ENCODE measurements at places on chromosomes 2 and 18. TPM values are rescaled to one million over a fixed set of nuclear protein-coding genes. Genes with fewer than 3 reads are reported as not detected.
A peak's percentile ranks its signal among the peaks of the same experiment; 100 is the strongest.

- no peak overlapping the region for H3K27ac ChIP-seq
- DNase-seq, result no peak
- no peaks in the 10 kb centered on the region for H3K27me3 ChIP-seq
- no peaks in the 10 kb centered on the region for H3K4me1 ChIP-seq
- H3K4me3 ChIP-seq, result no peak overlapping the region
These were observed 47.5 kb upstream of the TWSG1 start for GRCh38 chr18:9287036-9287435.

DNA sequence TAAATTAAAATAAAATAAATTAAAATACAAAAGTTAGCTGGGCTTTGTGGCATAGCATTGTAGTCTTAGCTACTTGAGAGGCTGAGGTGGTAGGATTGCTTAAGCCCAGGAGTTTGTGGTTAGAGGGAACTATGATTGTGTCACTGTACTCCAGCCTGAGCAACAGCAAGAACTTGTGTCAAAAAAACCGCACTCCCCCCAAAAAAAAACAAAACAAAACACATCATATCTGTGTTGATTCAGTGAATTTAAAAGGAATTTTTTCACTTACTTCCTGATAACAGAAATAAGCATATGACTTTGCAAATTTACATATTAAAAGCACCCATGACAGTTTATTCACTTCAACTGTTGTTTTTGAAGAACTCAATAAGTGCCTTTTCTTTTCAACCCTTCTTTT lies 68.1 kb upstream of the PELI1 start:
- no peaks in the 10 kb centered on the region for H3K27me3 ChIP-seq
- no peak overlapping the region for H3K4me3 ChIP-seq
- no peak overlapping the region for H3K27ac ChIP-seq
- no peaks in the 10 kb centered on the region for H3K4me1 ChIP-seq

DNA sequence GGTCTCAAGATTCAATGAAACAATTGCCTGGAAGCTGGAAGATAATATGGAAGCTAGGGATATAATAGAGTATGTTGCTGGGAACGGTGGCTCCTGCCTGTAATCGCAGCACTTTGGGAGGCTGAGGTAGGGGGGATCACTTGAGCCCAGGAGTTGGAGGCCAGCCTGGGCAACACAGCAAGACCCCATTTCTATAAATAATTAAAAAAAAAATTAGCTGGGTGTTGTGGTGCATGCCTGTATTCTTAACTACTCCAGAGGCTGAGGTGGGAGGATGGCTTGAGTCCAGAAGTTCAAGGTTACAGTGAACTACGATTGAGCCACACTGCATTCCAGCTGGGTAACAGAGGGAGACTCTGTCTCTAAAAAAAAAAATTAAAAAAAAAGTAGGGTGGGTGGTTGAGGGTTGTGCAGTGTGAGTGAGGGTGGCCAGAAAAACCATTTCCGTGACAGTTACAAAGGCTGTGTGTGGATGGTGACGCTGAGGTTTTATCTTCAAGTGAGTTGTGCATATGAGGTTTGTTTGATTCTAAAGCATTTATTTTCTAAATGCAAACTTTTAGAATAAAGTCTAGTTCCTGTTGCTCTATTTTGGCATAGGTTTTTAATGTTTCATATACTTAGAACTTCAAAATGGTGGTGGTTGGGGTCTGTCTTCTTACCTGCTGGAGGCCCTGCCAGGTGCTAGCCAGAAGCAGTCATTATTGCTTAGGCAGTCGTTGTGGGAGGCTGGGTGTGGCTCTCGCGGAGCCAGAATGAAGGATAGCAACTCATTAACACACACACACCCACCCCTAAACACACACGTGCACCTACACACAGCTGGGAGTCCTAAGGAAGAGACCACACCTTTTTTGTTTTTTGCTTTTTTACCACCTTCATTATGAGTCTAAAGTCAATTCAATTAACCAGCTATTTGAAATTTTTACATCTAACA lies 4.7 kb upstream of the IL1R2 start:
- H3K27me3 ChIP-seq, result peaks cover 8% of the 10 kb centered on the region
- no peak overlapping the region for H3K4me3 ChIP-seq
- H3K4me1 ChIP-seq, result no peaks in the 10 kb centered on the region
- H3K36me3 ChIP-seq, result no peaks in the 10 kb centered on the region

DNA sequence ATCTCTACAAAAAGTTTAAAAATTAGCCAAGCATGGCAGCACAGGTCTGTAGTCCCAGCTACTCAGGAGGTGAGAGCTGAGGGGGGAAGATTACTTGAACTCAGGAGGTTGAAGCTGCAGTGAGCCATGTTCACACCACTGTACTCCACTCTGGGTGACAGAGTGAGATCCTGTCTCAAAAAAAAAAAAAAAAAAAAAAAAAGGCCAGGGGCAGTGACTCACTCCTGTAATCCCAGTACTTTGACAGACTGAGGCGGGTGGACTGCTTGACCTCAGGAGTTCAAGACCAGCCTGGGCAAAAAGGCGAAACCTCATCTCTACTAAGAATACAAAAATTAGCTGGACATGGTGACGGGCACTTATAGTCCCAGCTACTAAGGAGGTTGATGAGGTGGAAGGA lies 37.0 kb downstream of the PUM2 start:
- peaks cover 35% of the 10 kb centered on the region for H3K4me1 ChIP-seq
- peak overlapping the region; percentile 84 for H3K27ac ChIP-seq
- DNase-seq, result peak; percentile 24
- H3K36me3 ChIP-seq, result no peaks in the 10 kb centered on the region
- no peak overlapping the region for H3K4me3 ChIP-seq
- H3K27me3 ChIP-seq, result no peaks in the 10 kb centered on the region

GRCh38 chr2:99728166-99728565 lies 238.3 kb upstream of the REV1 start:
- H3K4me1 ChIP-seq, result no peaks in the 10 kb centered on the region
- H3K36me3 ChIP-seq, result no peaks in the 10 kb centered on the region
- H3K27ac ChIP-seq, result no peak overlapping the region

DNA sequence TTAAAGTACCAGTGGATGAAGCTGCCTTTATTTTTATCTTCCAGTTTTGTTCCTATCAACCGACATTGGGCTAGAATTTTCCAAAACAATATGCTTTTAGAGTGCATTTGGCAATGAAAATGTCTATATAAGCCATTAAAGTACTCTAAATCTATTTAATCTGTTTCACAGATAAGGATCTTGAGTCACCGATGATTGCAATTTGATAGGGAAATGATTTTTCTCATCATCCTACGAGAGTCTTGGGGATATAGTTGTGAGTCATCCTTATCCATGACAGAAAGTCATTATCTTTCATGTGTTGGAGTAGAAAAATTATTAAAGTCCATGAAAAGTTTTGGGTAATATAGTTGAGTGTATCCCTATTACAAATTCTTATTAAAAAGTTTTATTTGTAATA lies 26.1 kb downstream of the SLC39A10 start:
- no peak for DNase-seq
- no peak overlapping the region for H3K27ac ChIP-seq
- H3K4me1 ChIP-seq, result peaks cover 3% of the 10 kb centered on the region
- peaks cover 4% of the 10 kb centered on the region for H3K36me3 ChIP-seq
- H3K4me3 ChIP-seq, result no peak overlapping the region

GRCh38 chr2:134401789-134402188 lies 147.9 kb downstream of the MGAT5 start:
- H3K27ac ChIP-seq, result peak overlapping the region; percentile 92
- DNase-seq, result no peak
- peaks cover 4% of the 10 kb centered on the region for H3K36me3 ChIP-seq
- H3K4me3 ChIP-seq, result no peak overlapping the region

DNA sequence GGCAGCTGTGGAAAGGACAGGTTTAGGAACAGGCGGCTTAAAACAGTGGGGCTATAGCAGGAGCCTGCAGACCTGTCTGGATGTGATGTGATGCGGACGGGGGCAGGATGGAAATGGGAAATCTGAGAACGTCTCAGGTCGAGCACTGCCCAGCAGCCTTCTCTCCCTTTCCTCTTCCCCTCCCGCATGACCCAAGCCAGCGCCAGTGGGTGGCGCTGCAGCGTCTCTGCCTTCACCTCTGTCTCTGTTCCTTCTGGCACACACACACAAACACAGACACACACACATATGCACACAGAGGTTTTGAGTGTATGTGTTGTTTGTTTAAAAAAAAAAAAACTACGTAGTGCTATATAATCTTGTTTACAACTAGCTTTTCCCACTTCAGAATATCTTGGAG lies 82.0 kb upstream of the SLC66A3 start:
- peaks cover 17% of the 10 kb centered on the region for H3K4me1 ChIP-seq
- no peak overlapping the region for H3K27ac ChIP-seq
- peak; percentile 30 for DNase-seq
- H3K36me3 ChIP-seq, result no peaks in the 10 kb centered on the region
- no peak overlapping the region for H3K4me3 ChIP-seq

DNA sequence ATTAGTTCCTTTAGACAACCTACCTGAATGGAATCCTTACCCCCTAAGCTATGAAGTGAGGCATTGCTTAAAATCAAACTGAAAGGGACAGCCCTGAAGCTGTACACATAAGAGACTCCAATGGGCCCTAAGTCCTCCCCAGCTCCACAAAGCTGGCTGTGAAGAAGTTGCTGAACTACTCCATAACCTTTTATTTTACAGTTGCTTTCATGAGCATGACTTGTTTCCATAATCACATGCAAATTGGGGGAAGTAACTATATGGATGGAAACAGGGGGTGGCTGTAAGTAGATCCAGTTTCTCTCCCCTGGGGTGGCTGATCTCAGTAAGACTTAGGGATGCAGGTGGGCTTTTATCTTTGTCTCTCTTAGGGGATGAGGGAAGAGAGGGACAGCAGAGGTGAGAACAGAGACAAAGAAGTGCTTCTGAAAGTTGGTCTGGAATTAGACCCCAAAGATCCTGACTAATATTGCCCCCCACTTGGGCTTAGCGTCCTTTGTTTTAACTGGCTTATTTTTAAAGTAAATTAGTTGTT lies 5.5 kb downstream of the FZD5 start:
- H3K4me3 ChIP-seq, result no peak overlapping the region
- H3K4me1 ChIP-seq, result peaks cover 12% of the 10 kb centered on the region
- no peaks in the 10 kb centered on the region for H3K27me3 ChIP-seq
- no peaks in the 10 kb centered on the region for H3K36me3 ChIP-seq

- H3K4me3 ChIP-seq, result no peak overlapping the region
- H3K27me3 ChIP-seq, result no peaks in the 10 kb centered on the region
- no peak overlapping the region for H3K27ac ChIP-seq
- H3K36me3 ChIP-seq, result no peaks in the 10 kb centered on the region
- peaks cover 2% of the 10 kb centered on the region for H3K4me1 ChIP-seq
These were observed 18.8 kb upstream of the FN1 start for GRCh38 chr2:215454519-215455246.

- H3K27ac ChIP-seq, result no peak overlapping the region
- H3K36me3 ChIP-seq, result no peaks in the 10 kb centered on the region
- no peaks in the 10 kb centered on the region for H3K27me3 ChIP-seq
- peaks cover 5% of the 10 kb centered on the region for H3K4me1 ChIP-seq
These were observed 48.9 kb downstream of the LAMA3 start for GRCh38 chr18:23738151-23738550.

DNA sequence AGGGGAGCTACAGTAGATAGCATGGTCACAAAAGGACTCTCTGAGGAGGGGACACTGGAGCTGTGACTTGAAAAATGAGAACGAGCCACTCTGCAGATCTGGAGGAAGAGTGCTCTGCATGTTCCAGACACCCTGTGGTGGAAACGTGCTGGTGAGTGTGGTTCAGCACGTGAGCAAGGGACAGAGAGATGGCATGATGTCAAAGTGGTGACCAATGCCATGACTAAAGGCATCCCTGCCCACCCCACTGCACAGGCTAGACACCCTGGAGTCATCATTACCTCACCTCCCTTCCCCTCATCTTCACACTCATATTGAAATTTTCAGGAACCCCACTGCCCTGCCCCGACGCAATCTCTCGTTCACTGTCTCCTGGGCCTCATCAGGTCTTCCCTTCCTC lies 56.5 kb downstream of the SLC4A5 start:
- no peaks in the 10 kb centered on the region for H3K4me1 ChIP-seq
- no peak overlapping the region for H3K4me3 ChIP-seq
- H3K36me3 ChIP-seq, result no peaks in the 10 kb centered on the region
- no peak overlapping the region for H3K27ac ChIP-seq
- no peak for DNase-seq

GRCh38 chr2:184597571-184597991 lies 748 bp upstream of the ZNF804A start:
- H3K27me3 ChIP-seq, result peaks cover 12% of the 10 kb centered on the region
- peak overlapping the region; percentile 58 for H3K4me3 ChIP-seq
- peaks cover 12% of the 10 kb centered on the region for H3K4me1 ChIP-seq

DNA sequence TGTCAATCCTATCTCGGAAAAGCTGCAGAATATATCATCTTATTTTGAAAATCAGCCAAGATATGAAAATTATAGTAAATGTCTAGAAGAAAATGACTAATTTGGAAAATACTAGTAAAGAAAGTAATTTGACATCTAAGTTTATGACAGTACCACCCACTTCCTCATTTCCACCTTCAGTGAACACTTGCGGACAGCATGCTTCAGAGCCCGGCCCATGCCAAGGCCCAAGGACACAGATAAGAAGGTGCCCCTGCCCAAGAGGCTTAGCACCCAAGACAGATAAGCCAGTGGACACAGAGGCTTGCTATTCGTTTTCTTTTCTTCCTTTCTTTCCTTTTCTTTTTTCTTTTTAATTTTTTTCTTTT lies 4.8 kb upstream of the KCNG2 start:
- no peak for DNase-seq
- H3K36me3 ChIP-seq, result no peaks in the 10 kb centered on the region
- peaks cover 19% of the 10 kb centered on the region for H3K27me3 ChIP-seq
- H3K27ac ChIP-seq, result no peak overlapping the region

- no peak for DNase-seq
- no peaks in the 10 kb centered on the region for H3K27me3 ChIP-seq
- H3K27ac ChIP-seq, result no peak overlapping the region
- no peaks in the 10 kb centered on the region for H3K4me1 ChIP-seq
- no peaks in the 10 kb centered on the region for H3K36me3 ChIP-seq
- H3K4me3 ChIP-seq, result no peak overlapping the region
These were observed 322.8 kb downstream of the STK39 start for GRCh38 chr2:167924556-167924955.

- H3K27ac ChIP-seq, result no peak overlapping the region
- no peak overlapping the region for H3K4me3 ChIP-seq
- DNase-seq, result no peak
These were observed 739.3 kb upstream of the GCFC2 start for GRCh38 chr2:76450024-76450475.

GRCh38 chr2:42954227-42954962 lies 162.0 kb upstream of the HAAO start:
- peak overlapping the region; percentile 65 for H3K27ac ChIP-seq
- peaks cover 30% of the 10 kb centered on the region for H3K4me1 ChIP-seq
- no peak for DNase-seq
- H3K4me3 ChIP-seq, result no peak overlapping the region

- no peaks in the 10 kb centered on the region for H3K4me1 ChIP-seq
- DNase-seq, result no peak
- no peak overlapping the region for H3K27ac ChIP-seq
- no peaks in the 10 kb centered on the region for H3K27me3 ChIP-seq
These were observed 78.5 kb downstream of the PMS1 start for GRCh38 chr2:189862751-189863150.

Gene MYO5B
- polyA plus RNA-seq, result 0.40 TPM

Gene MPP4
- 5.6 TPM for polyA plus RNA-seq

Gene SAG
- polyA plus RNA-seq, result not detected

Gene PSTPIP2
- 4.9 TPM for polyA plus RNA-seq

Gene LRRTM4
- not detected for polyA plus RNA-seq

Gene ZNF2
- polyA plus RNA-seq, result 2.2 TPM

Gene RAX
- polyA plus RNA-seq, result not detected

Gene TBC1D8
- 26.0 TPM for polyA plus RNA-seq

Gene SP140
- polyA plus RNA-seq, result not detected

Gene GNLY
- polyA plus RNA-seq, result not detected
